ENCODE measurements at places on chromosomes 3 and 15.

DNA sequence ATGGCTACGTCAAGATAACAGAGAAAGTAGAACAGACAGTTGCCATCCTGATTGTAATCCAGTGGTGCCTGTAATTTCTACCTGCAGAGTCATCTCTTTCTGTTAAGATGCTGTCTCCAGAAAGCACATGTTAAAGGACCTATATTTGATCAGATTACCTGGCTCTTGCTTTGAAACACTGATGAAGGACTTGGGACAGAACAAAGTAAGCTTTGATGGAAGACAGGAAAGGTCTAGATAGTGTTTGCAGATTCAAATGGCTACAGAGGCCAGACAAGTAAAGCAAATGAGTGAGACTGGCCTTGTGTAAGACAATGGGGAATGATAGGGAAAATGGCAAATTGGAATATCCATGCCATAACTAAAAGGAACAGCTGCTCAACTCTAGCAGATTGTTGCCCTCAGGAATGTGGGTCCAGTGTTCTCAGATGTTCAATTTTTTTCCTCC is 1.8 kb upstream of the GSK3B start:
- DNase-seq = no peak

DNA sequence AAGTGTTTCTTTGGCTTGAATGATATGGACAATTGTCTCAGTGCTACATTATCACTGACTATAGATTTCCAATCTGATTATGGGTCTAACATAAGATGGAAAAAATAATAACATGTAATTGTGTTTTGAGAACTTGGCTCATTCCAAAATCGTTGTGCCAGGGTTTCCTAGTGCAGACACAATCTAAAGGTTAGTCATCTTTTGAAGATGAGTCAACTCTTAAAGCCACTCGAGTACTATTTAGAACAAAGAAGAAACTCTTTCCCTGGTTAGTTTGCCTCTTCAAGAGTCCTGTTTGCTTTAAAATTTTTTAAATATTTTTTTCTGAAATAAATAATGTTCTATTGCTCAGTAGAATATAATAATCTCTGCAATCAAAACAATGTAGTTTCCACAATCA is 301.0 kb downstream of the CADM2 start:
- no peak for DNase-seq

GRCh38 chr3:161689584-161690298 is 193.1 kb downstream of the OTOL1 start:
- no peak for DNase-seq

- DNase-seq = no peak
These were observed 1121.5 kb downstream of the NAALADL2 start for GRCh38 chr3:175980486-175981090.

DNA sequence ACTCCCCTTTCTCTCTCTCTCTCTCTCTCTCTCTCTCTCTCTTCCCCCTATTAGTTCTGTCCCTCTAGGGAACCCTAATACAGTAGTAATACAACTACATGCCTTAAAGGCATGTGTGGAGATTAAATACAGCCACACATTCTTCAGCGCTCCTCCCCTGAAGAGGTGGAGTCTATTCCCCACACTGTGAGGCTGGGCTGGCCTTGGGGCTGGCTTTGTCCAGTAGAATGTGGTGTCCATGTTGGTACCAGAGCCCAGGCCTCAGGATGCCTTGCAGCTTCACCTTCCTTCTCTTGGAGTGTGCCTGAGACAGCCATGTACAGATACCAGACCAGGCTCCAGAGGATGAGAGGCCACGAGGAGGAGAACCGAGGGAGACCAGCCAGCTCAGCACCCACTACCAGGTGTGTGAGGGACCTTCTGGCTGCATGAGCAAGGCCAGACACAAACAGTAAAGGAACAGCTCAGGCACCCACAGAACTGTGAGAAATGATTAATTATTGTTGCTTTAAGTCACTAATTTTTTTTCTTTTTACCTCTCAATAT is 10.7 kb downstream of the SLC6A20 start:
- DNase-seq = no peak

DNA sequence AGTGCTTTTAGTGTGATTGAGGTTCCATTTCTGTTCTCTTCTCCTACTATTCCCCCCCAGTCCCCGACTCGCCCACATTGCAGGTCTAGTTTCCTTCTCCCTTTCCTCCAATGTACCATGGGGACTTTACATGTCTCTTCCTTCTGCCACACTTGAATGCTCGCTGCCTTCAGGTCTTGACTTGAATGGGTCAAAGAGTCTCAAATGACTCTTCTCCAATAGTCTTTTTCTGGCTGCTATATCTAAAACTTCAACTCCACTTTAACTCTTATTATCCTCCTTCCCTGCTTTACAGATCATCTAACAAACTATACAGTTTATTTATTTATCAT is 213.9 kb upstream of the SLC2A2 start:
- DNase-seq = no peak

DNA sequence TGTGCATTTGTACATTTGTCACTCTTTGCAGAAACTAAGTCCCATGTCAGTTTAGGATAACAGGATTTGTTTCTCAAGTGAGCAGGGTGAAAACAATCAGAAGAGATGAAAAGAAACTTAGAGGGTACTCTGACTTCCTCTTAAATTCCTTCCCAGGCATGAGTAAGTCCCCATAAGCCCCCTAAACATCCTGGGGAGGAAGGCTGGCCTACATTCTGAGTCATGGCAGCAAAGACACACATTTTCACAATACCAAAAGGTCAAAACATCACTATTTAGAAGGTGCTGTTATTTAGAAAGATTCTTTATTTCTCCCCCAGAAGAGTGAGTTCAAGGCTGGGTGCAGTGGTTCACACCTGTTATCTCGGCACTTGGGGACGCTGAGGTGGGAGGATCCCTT is 7.6 kb upstream of the FOXP1 start:
- no peak for DNase-seq

GRCh38 chr3:64473466-64473865 is 214.3 kb downstream of the ADAMTS9 start:
- DNase-seq = no peak

All from NCI-H82 (cell line).